ENCODE measurements at places on chromosomes 11 and 22.

DNA sequence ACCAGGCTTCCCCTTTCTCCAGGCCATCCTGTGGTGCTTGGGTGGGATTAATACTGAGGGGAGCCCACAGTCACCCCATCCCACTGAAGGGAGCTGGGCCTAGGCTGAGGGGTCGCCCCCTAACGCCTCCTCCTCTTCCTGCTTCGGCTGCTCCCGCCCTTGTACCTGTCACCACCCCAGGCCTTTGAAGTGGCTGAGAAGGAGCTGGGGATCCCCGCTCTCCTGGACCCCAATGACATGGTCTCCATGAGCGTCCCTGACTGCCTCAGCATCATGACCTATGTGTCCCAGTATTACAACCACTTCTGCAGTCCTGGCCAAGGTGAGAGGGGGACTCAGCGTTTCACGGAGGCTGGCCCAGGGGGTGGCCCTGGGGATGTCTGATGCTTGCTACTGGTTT lies 6.1 kb downstream of the MICALL1 start:
- DNase-seq: no peak

DNA sequence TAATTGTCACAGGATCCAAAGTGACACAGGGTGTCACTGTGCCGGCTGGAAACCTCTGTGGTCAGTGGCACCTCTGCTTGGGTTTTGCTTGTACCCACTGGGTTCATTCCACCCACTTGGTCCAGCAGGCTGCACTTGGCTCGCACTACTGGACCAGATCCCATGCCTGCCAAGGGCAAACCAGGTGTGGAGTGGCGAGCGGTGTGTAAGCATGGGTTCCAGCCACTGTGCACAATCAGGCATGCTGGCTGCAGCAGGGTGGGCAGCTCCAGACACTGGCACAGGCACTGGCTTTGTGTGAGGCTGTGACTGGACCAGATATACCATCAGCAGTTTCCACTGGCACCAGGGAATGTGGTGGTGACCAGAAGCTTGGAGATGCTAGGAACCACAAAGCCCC lies 261.4 kb downstream of the KCNA4 start:
- DNase-seq: no peak

DNA sequence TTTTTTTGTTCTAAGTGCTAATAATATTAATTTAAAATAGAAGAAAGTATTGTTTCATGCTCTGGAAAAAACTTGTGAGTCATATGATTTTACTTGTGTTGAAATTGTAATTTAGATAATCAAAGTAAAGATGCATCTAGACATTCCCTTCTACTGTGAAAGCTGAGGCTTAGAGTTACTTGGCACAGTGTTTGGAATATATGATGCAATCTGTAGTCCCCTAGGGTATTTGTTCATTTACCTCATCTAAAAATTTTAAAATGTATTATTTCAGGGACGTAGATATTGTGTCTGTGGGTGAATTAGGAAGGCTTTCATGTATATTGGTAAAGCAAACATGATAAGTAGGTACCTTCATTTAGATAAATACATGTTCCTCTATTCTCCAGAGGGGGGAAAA lies 793.5 kb upstream of the CNTN5 start:
- DNase-seq: no peak

DNA sequence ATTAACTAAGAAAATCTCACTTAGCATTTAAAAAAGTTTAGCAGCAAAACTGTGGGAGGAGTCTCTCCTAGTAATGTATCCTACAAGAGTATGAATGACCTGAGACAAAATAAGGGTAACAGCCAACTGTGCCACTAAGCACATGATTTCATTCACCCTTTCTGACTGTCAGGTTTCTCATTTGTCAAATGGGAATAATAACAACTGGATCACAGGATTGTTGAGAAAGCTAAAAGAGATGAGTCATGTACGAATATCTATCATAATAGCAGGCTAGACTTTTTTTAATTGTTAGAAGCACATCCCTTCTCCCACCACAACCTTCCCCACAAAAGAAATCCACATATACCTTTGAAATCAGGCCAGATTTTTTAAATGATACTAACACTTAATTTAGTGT lies 39.5 kb downstream of the MTMR2 start:
- DNase-seq: no peak

- no peak for DNase-seq
Observed at GRCh38 chr11:115780646-115781362, 276.6 kb upstream of the CADM1 start.

- DNase-seq: no peak
Observed at GRCh38 chr11:77204754-77205466, 76.9 kb downstream of the MYO7A start.

GRCh38 chr11:9756461-9756860 lies 92.6 kb downstream of the SWAP70 start:
- no peak for DNase-seq

GRCh38 chr11:61092908-61093763 lies 9.2 kb upstream of the CD5 start:
- DNase-seq: no peak

GRCh38 chr11:113349528-113349927 lies 35.1 kb downstream of the TTC12 start:
- no peak for DNase-seq

Data from activated effector memory CD4-positive, alpha-beta T cell treated with Interleukin-2 at 50 U/mL for 16 hours (primary cell).